ENCODE measurements at places on chromosomes 2 and 18. TPM values are rescaled to one million over a fixed set of nuclear protein-coding genes. Genes with fewer than 3 reads are reported as not detected.

DNA sequence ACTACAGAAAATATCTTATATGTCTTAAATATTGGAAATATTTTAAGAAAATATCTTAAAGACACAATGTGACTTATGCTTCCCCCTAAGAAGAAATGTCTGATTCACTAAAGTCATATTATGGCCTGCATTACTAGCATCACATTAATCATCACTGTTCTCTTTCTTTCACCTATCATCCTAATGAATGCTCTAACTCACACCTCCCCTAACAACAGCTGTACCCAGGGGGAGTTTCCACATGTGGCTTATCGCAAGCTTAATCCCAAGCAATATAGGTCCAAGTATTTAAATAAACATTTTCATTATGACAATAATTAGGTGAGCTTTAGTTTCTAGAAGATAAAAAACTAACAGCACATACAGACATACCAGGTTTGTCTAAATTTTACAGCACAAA lies 39.6 kb downstream of the REV1 start:
- no peak for DNase-seq

DNA sequence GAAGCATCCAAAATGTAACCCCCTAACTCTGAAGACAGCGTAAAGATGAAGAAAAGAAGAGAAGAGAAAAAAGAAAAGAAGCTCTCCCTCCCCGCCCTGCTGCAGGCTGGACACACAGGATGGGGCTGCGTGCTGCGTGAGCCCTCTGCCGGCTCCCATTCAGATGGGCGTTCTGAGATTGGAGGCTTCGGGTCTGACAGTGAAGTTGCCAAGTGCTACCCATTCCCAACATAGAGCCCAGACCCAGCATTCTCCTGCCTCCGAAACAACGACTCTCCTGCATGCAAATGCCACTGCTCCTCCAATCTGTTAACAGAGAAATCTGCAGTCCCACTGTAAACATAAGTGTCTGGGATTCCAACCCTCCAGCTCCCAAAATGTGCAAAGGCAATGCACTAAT lies 234.9 kb downstream of the BCL11A start:
- no peak for DNase-seq

DNA sequence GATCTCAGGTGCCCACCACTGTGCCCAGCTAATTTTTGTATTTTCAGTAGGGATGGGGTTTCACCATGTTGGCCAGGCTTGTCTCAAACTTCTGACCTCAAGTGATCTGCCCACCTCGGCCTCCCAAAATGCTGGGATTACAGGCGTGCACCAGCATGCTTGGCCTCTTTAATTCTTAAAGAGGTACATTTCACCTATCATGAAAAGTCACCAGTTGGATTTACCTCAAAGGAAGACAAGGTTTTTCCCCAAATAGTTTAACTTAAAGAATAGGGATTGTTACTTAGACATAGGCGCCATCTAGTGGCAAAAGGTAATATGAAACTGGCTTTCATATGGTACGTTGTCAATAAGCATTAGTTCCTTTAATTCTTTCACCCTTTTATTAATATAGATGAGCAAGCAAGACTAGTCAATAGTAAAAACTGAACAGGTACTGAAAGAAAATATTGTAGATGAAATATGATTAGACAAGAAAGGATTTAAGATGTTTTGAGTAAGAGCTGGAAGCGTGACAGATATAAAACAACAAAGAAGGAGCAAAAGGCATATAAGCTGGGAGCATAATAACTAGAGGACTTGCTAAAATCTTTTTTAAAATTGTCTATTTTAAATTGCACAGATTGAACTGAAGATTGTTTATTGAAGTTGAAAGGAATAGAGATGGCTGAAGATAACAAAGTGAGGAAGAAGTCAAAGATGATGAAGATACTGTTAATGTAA lies 35.0 kb upstream of the PSMD14 start:
- DNase-seq = no peak

- no peak for DNase-seq
Observed at GRCh38 chr2:109213646-109214433, 84.8 kb downstream of the SH3RF3 start.

DNA sequence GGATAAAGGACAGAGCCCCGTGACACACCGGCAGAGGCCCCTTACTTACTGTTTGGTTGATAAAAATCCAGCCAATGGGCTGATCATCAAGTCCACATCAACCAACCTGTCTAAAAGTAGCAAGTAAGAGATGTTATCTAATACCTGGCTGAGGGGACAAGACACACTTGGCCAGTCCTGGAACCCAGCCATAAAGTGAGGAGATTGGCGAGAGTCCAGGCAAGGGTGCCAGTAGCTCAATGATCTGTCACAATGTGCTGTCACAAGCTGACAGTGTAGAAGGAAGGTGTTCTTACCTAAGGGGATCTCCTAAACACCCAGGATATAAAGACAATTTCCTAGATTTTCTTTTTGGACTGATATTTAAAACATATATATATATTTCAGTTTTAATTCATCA lies 61.7 kb upstream of the IL1R2 start:
- no peak for DNase-seq

Gene POLR1B
- total RNA-seq = 27.9 TPM

Measured in suprapubic skin (tissue), 4 donors.